ENCODE measurements at places on chromosomes 16 and 17.
A peak's percentile ranks its signal among the peaks of the same experiment; 100 is the strongest.

GRCh38 chr16:9091867-9092281, 430 bp downstream of the HAPSTR1 start:
- DNase-seq: peak; percentile 40

DNA sequence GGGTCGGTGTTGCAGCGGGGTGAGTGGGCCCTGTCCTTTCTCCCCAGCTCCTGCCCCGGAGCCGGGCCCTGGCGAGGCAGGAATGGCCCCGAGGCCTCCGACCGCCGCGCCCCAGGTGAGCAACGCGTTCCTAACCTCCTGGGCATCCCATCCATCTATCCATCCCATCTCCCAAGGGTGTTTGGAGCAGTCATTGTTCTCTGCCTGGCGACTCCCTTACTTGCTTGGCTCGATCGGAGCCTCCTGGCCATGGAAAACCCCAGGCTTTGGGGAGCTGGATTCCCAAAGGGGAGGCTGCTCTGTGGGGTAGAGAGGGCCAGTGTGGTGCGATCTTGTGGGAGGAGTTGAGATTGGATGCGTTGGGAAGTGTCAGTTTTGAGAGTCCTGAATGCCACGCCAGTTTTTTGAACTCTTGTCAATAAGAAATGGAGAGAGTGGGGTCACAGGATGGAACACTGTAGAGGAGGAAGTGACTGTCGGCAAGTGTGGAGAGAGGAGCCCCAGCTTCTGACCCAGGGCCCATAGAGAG, 684 bp downstream of the ZFP90 start:
- DNase-seq: peak; percentile 63

- peak; percentile 34 for DNase-seq
Measured at GRCh38 chr17:8122924-8123694, 797 bp downstream of the HES7 start.

DNA sequence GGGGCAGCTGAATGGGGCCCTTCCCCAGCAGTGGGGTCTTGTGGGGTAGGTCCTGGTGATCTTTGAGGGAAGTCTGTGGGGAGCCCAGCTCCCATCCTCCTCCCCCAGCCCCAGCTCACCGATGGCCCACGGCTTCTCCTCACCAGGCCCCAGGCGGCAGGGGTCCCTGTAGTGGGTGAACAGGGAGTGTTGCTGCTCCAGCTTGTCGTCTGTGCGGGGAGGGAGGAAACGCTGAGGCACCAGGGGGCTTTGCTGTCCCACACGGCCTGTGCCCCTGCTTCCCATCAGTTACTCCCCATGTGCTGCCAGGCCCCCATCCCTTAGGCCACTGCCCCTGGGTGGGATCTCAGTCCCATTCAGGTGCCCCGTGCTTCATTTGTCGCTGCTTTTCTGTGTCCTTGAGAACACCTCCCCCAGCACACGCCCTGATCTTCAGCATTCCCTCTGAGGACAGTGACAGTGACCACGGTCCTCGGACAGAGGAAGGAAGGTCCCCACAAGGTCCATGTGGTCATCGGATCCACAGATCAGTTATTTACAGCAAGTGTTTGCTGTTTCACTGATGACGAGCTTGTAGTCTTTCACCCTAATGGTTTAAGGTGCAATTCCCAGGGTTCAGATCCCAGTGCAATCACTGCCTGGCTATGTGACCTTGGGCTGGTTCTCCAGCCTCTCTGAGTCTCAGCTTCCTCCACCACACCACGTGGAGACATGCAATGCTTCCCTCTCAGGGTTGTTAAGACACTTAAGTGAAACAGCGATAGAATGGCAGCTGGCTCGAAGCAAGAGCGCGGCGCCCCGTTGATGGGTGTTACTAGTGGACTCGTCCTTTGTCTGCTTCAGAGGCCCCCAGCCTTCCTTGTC, 53.1 kb downstream of the PRMT7 start:
- DNase-seq: peak; percentile 26

DNA sequence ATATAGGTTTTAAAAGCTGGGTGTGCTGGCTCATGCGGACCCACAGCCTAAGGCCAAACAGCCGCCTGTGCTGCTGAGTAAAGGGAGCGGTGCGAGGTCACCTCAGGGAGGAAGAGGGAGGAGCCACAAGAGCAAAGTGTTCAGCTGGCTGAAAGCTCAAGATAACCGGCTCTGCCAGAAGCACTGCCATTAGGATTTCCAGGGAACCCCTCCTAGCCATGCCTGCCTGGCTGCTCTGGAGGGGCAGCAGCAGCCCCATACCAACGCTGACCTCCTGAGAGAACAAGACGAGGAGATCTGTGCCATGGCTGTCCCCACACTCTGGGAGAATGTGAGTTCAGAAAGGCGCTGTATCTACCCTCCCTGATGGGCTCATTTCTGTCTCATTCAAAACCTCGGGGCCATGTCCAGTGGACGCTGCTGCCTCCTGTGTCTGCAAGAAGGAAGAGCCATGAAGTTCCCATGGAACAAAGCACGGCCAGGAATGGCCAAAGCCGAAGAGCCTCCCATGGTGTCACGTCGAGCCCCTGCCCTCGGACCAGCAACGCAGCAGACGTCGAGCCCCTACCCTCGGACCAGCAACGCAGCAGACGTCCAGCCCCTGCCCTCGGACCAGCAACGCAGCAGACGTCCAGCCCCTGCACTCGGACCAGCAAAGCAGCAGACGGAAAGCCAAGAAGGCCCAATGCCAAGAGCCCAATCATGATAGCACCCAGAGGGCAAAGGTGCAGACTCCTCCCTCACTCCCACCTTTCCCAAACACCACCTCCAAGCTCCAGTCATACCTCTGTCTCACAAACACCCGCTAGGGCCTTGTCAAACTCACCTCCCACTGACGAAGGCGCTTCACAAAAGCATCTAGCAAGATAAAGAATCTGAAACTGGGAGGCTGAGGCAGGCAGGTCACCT, 107.0 kb downstream of the ANKRD11 start:
- DNase-seq: peak; percentile 43

DNA sequence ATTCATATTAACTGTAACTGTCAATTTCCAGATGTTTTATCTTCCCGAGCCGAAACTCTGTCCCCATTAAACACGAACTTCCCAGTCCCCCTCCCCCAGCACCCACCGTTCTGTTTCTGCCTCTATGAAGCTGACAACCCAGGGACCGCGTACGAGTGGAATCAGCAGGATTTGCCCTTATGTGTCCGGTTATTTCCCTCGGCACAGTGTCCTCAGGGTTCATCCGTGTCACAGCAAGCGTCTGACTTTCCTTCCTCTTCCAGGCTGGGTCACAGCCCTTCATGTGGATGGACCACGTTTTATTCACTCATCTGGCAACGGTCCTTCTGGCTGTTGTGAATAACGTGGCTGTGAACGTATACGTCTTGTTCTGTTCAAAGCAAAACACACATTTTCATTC, 31.3 kb downstream of the METRNL start:
- DNase-seq: peak; percentile 86

- peak; percentile 22 for DNase-seq
Measured at GRCh38 chr16:89096768-89097391, 3.2 kb downstream of the ACSF3 start.

GRCh38 chr17:12193144-12193735, 172.6 kb downstream of the MAP2K4 start:
- DNase-seq: no peak

- no peak for DNase-seq
Measured at GRCh38 chr17:9788601-9789000, 2.8 kb downstream of the DHRS7C start.

DNA sequence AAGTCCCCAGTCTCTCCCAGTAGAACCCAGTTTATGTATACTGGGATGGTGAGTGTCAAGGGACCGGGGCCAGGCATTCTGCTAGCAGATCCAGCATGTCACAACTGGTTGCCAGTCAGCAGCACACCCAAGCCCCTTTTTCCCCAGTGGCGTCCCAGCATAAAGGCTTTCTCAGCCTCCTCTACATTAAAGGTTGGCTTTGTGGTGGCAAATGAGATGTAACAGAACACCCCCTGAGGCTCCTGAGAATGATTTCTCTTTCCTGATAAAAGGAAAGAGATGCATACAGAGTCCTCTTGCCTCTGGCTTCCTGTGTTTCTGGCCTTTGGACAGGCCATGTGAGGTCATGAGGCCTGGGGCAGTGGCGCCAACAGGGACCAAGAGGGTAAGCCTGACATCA, 27.9 kb downstream of the IRX6 start:
- no peak for DNase-seq

DNA sequence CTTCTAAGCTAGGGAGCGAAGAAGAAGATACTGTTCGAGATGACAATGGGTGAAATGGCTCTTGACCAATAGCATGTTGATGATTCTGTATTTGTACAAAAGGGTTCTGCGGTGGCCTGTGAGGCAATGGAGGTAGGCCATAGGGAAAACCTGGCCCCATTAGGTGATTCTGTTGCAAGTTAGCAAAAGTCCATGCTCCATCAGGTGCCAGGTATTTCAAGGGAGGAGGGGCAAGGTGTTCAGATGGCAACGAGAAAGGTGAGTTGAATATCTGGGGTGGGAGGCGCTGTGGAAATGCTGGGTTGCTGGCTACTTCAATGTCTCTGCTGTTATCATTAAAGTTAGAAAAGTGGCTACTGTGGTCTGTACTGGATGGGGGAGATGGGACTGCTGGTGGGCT, 62.8 kb downstream of the CACNG1 start:
- no peak for DNase-seq

DNA sequence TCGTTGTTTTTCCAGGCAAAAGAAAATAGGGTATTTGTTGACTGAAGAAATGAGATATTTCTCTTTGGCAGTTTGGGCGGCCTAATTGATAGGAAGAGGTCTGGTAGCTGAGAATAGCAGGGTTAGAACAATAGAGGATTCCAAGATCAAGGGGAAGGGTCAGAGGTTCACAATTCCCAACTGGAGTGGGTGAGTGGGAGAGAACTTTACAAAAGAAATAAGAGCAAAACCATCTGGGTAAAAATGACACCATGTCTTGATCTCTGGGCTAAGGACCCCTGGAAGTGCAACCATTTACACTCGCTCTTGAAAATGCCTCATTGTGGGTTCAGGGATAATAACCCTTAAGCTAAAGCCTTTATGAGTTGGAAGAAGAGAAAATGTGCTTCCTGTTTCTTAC, 180.5 kb downstream of the CDH13 start:
- no peak for DNase-seq

DNA sequence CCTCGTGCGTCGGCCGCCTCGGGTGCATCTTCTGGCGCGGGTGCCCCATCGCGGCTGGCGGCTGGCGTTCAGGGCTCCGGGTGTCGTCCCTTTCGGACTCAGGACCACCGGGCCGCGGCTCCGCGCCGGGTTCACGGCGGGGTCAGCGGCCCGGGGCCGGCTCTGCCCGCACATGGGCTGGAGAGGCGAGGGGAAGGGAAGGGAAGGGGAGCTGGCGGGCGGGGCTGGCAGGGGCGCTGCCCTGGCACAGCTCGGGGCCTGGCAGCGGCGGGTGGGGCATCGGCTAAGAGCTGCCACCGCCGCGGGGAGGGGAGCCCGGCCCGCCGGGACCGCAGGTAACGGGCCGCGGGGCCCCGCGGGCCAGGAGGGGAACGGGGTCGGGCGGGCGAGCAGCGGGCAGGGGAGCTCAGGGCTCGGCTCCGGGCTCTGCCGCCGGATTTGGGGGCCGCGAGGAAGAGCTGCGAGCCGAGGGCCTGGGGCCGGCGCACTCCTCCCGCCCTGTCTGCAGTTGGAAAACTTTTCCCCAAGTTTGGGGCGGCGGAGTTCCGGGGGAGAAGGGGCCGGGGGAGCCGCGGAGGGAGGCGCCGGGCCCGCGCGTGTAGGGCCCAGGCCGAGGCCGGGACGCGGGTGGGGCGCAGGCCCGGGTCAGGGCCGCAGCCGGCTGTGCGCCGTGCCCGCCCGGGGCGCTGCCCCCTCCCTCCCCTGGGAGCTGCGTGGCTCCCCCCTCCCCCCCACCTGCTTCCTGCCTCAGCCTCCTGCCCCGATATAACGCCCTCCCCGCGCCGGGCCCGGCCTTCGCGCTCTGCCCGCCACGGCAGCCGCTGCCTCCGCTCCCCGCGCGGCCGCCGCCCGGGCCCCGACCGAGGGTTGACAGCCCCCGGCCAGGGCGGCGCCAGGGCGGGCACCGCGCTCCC, 646 bp downstream of the HIC1 start:
- peak; percentile 72 for DNase-seq

DNA sequence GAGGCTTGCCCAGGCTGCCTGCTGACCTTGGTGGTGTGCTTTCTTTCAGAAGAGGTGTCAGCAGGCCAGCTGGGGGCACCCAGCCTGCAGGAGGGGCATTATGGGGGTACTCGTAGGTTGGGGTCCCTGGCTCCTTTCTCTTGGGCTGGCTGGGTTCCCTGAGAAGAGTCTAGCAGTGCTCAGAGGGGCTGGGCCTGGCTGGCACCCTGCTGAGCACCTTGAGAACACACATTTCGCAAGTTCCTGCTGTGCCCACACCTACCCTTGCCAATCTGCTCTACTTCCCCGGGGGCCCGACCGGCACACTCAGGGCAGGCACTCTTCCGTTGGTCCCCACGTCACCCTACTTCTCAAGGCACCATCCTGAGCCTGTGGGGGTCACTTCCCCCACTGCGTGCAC, 5.1 kb downstream of the CEMP1 start:
- DNase-seq: no peak

GRCh38 chr16:9780831-9781230, 401.4 kb downstream of the GRIN2A start:
- DNase-seq: no peak

GRCh38 chr16:54582631-54583250, 296.2 kb upstream of the IRX3 start:
- no peak for DNase-seq

- peak; percentile 2 for DNase-seq
Measured at GRCh38 chr16:12573730-12574383, 229.8 kb downstream of the CPPED1 start.

- DNase-seq: no peak
Measured at GRCh38 chr16:48526958-48527331, 83.0 kb downstream of the N4BP1 start.

DNA sequence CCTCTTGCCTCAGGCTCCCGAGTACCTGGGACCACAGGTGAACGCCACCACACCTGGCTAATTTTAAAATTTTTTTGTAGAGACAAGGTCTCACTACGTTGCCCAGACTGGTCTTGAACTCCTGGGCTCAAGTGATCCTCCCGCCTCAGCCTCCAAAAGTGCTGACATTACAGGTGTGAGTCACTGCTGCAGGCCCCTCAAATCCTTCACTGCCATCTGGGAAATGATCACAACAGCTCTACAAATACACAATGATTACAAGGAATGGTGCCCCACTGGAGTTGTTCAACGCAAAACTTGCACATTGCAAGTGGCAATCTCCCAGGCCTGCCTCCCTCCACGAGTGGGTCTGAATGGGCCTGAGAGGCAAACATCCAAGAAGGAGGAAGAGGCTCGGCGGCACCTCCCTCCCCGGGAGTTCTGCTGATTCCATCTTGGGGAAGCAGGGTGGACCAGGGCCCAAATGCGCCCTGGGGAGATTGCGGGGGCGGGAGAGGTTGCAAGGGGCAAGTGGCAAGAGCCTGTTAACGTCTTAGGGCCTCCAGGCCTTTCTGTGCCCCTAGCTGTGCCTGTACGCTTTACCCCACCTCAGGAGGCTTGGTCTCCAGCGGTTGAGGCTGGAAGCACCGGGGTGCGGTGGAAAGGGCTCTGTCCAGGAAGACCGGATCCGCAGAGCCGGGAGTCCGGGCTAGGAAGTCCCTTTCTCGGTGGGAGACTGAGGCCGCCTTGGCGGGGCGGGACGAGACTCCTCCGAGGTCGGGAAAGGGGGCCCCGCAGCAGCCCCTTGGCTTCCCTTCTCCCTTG, 656 bp upstream of the IGFBP4 start:
- no peak for DNase-seq

All from lung (tissue), 17 donors.